ENCODE measurements at places on chromosomes 1 and 21.

- DNase-seq = no peak
These were observed 745 bp upstream of the ANP32E start for GRCh38 chr1:150236614-150237100.

GRCh38 chr1:1285102-1285571, 4.9 kb downstream of the SCNN1D start:
- DNase-seq = no peak

DNA sequence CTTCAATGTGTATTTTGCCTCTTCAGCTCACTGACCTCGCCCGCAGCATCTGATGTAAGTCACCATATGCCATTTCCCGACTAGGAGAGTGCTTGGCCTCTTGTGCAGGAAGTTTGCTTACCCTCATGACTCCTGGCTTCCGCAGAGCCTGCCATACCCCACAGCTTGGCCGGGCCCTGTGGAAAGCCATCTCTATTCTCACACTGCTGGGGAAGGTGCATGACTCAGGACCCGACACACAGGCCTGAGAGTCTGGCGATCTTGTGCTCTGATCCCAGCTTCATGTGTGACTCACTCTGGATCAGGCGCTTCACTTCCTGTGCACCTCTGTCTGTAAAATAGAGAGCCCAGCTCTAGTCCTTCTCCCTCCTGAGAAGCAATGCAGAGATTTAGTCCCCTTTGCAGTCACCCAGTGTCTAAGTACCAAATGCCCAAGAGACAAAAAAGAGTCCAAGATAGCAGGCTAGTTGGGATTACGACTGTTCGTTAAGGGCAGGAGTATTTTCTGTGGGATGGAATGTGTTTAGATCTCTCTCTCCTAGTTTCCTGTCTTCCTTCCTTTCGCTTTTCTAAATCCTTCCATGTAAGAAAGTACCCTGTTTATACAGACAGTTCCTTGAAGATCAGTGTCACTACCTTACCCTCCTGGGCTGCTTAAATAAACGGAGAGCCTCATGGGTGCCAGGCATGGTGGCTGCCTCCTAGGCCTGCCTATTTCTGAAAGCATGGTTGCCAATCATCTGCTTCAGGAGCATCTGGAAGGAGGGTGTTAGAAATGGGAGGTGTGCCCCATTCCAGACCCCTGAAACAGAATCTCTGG, 62.8 kb upstream of the KIF26B start:
- DNase-seq = no peak

- DNase-seq = no peak
These were observed 31.6 kb downstream of the TGFB2 start for GRCh38 chr1:218376722-218377121.

GRCh38 chr1:117295001-117295400, 72.2 kb upstream of the MAN1A2 start:
- no peak for DNase-seq

DNA sequence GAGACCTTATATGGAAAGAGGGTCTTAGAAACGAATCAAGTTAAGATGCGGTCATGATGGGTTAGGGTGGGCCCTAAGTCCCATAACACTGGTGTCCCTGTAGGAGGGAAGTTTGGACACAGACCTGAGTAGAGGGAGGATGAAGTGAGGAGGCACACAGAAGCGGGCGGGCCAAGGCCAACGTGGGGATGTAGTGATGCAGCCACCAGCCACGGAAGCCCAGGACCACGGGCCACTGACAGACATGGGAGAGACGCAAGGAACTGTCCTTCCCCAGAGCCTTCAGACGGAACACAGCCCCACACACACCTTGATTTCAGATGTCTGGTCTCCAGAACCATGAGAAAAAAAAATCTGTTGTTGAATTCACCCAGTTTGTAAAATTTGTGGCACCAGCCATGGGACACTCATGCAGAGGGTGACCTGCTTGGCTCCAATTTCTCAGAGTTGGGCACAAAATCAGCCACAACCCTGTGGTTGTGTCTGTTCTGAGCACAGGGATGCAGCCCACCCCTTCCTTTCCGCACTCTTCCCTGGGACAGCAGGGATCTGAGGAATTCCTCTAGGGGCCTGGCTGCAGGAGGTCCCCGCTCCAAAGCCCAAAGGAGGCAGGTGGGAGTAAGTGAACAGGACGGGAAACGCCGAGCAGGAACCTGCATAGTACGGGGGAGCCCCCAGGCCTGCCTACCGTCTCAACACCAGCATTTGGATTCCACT, 61.1 kb downstream of the RIPK4 start:
- no peak for DNase-seq

DNA sequence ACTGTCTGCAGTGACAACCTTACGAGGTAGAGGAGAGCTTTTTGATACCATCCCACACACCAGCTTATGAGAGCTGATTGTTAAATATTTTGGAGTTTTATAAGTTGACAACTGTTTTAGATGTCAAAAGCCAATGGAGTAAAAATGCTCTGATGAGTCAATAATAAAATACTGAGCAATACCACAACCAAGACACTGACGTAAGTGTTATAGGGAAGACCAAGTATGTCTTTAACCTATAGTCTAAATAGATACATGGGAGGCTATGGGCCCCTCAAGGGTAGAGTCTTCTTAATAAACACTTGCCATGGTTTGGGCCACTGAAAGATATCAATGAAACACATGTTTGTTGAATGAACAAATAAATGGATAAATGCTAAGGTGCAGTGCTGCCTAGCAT, 49.2 kb downstream of the DUSP10 start:
- no peak for DNase-seq

GRCh38 chr1:7948960-7949359, 8.3 kb upstream of the TNFRSF9 start:
- DNase-seq = peak; percentile 97

GRCh38 chr1:206633708-206634121, 1.6 kb upstream of the DYRK3 start:
- no peak for DNase-seq

DNA sequence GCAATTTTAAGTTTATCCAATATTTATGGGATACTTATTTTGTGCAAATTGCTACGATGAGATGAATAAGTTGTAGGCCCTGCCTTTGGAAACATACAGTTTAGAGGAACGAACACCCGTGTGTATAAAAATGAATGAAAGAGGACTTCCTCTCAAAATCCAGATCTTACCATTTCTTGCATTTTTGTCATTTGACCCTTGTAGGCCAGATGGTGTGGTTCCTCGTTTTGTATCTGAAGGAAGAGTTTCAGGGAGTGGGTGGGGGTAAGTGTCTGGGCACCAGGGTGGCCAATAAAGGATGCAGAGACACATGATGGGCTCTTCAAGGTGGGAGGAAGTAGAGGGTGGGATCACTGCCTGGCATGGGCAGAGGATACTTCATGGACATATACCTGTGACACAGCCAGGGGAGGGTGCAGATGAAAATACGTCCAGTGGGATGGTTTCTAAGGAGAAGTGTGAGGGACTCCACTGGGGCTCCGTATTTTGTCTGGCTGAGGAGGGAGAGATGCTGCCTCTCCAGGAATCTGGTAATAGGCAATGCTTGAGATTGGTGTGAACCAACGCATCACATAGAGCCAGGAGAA, 14.4 kb downstream of the MAPKAPK2 start:
- DNase-seq = no peak

DNA sequence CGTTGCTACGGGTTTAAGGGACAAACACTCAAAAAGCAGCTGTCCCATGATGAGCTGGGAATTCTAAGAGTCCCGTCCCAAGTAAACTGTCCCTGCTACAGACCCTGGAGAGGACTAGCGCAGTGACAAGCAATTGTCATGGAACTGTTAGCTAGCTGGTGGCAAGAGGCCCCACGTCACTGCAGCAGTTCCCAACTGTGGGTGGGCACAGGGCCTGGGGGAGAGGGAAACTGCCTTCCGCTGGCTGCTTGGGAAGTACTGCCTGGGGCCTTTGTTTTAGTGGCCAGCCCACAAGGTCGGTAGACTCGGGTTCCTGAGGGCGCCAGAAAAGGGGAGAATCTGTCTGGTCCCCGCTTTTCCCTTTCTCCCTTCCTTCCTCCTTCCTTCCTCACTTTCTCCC, 97.4 kb downstream of the LACTBL1 start:
- no peak for DNase-seq

DNA sequence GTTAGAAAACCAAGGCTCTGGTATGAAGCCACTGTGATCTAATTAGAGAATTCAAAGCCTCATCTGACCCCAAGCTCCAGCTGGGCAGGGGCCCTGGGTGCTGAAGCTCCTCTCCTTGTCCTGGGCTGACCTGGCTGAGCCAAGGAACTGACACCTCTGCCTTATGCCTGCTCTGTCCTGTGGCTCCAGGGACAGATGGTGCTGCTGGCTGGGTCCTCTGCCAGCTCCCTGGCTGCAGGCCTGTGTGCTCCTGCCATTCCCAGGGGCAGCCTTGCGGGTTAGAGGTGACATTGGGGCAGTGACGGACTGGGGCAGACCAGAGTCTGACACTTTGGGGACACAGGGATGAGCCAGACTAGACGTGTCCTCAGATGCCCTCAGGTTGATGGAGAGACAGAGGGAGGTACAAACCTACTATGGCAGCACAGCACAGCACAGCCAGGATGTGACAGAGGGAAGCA, 11.8 kb downstream of the ACOT11 start:
- DNase-seq = no peak

DNA sequence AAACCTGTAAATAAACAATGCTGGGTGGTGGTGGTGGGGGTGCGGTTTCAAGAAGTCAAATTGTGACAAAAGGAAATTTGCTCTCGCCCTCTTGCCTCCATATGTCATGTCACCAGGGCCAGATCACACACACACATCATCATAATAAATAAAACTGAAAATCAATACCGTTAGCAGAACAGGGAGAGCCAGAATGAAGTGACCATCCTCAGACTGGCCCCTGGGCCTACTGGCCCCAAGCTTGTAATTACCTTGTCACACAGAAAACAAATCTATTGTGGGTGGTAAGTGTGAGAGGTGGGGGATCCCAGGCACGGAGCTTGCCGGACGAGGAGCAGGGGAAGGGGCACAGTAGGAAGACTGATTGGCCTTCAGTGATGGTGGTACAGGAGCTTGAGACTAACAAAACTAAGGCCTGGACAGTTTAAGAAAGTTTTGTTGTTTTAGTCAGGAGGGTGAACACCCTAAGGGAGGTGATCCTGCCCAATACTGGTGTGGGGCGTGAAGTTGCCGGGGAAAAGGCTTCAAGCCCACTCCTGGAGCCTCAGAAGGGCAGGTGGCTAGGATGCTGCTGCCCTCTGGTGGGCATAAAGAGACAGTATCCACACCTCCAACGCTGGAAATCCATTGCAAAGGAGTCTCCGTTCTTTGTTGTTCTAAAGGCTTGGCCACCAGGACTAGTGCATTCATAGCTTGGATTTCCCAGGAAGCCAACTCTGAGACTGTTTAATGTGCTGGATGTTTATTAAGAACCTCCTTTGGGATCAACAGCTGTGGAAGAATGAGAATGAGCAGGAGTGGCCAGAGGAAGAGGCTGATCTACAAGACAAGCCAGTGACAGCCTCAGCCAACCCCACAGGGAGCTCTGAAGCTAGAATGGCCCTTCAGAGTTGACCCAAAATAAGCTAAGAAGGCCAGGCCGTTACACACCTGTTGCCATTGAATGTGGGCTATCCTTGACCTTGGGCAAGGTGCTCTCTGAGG, 8.1 kb upstream of the C1orf216 start:
- DNase-seq = peak; percentile 24

GRCh38 chr1:41474490-41475271, 9.8 kb downstream of the EDN2 start:
- no peak for DNase-seq

DNA sequence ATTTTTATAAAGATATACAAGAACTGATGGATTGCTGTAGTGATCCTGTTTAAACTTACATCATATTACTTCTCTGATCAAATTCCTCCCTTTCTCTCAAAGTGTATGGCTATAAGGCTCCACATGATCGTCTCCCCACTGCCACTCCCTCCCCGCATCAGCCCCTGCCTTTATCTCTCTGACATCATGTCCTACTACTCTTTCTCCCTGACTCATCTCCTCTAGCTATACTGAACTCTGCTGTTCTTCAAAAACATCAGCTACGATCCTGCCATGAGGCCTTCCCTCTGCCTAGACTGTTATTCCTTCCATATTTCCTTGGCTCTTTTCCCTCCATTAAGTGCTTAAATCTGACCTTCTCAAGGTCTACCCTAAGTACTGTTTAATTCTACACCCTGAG, 22.8 kb downstream of the HFM1 start:
- DNase-seq = no peak

- no peak for DNase-seq
These were observed 56.6 kb upstream of the CR2 start for GRCh38 chr1:207397525-207397926.

GRCh38 chr1:180002437-180002836, 47.8 kb downstream of the CEP350 start:
- no peak for DNase-seq

DNA sequence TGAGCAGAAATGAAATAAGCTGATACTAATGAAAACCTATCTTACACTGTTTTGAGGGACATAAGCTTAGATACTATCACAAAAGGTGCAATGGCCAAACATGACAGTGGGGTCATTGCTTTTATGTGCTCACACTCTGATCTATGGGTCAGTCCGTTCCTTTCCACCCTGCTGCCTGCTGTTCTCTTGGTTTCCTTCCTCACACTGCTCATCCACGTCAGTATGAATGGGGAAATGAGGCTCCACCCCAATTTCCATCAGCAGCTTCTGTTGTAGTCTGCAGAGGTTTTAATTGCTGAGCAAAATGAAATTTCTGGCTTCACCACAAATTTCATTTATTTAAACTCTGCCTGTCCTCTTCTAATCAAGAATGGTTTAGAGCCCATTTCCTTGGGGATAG, 155.2 kb downstream of the GABPA start:
- no peak for DNase-seq

GRCh38 chr1:175168782-175169181, 23.8 kb downstream of the KIAA0040 start:
- no peak for DNase-seq

- no peak for DNase-seq
These were observed 109.7 kb downstream of the TSEN15 start for GRCh38 chr1:184161071-184161698.

- no peak for DNase-seq
These were observed 158.2 kb upstream of the IRF2BP2 start for GRCh38 chr1:234768171-234768568.

- no peak for DNase-seq
These were observed 20.1 kb downstream of the TUT4 start for GRCh38 chr1:52532731-52533327.

DNA sequence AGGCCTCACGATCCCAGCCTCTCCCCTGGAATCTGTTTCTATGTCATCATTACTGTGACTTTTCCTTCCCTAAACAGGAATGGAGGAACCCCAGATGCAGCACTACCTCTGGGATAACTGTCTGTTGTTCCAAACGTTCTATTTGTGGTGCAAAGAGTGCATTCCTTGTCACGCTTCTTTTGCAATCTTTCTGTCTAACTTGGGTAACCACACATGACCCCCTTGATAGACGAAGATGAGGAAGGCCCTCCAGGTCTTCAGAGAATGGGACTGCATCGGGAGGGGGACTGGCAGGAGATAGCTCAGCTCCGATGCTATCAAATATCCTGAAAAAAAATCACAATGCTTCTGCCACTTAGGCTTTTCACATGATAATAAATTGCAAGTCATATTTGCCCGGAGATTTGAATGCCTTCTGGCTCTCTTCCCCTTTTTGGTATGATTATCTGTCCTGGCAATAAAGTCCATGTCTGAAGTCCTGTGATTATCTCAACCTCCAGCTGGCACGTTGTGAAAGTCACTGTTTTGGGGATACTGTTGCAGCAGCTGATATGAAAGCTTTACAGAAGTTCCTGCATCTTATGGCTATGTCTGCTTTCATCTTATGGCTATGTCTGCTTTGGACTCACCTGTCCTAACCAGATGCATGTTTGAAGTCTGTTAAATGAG, 148.7 kb upstream of the LMO4 start:
- DNase-seq = no peak

All from T-helper 2 cell (primary cell).